Activated naive CD8-positive, alpha-beta T cell treated with anti-CD3 and anti-CD28 coated beads, Interleukin-2, amount 10 ng/mL, durations not matched to agents 7 days and 5 days (primary cell): ENCODE measurements at places on chromosomes 5 and 9. TPM values are rescaled to one million over a fixed set of nuclear protein-coding genes. Genes with fewer than 3 reads are reported as not detected.

SH3GL2 gene
- not detected for total RNA-seq

SNCAIP gene
- total RNA-seq: not detected

AGXT2 gene
- total RNA-seq: not detected

NR4A3 gene
- total RNA-seq: 1.2 TPM

FCN2 gene
- not detected for total RNA-seq

TAS2R1 gene
- total RNA-seq: not detected

ESM1 gene
- total RNA-seq: 1.1 TPM

DNA sequence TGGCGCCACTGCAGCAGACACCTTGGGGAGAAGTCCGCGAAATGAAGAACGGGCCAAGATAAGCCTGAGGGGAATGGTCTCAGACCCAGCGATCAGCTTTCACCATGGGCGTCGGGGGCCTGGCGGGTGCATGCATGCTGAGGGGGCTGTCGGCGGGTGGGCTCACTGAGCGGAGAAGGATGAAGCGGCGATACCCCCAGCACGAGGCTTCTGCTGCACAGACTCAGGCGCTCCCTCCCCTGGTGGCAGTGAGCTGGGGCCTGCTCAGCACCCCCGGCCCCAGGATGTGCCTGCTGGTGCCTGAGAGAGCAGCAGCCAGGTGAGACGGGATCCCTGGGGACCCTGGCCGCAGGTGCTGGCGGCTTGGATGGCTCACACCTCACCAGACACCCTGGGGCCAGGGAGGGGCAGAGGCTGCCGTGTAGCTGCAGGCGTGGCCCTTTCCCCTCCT is 31.2 kb downstream of the CEP72 start:
- no peaks in the 10 kb centered on the region for H3K27me3 ChIP-seq
- H3K36me3 ChIP-seq: peaks cover 13% of the 10 kb centered on the region
- no peak for DNase-seq
- H3K4me1 ChIP-seq: peaks cover 2% of the 10 kb centered on the region

DNA sequence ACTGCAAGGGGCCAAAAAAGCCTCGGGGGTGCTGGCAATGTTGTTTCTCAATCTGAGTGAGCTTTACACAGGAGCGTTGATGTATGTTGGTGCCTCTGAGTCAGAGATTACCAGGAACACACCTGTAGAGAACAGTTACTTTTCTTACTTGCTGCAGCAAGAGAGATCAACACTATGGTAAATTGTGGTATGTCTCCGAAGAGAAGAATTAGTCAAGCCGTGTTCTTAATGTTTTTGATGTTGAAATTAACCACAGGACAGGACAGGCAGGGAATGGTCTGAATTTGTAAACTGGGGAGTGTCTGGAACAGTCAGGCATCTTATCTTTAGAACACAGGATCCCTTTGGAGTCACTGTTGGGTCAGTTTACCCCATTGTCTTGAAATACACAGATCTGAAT is 285.7 kb downstream of the DNAH5 start:
- H3K27me3 ChIP-seq: no peaks in the 10 kb centered on the region
- no peak overlapping the region for H3K27ac ChIP-seq
- H3K4me3 ChIP-seq: no peak overlapping the region

- no peak for DNase-seq
- no peak overlapping the region for H3K4me3 ChIP-seq
- no peaks in the 10 kb centered on the region for H3K27me3 ChIP-seq
- H3K36me3 ChIP-seq: no peaks in the 10 kb centered on the region
Measured at GRCh38 chr9:78994471-78994870, 577.3 kb upstream of the TLE4 start.

DNA sequence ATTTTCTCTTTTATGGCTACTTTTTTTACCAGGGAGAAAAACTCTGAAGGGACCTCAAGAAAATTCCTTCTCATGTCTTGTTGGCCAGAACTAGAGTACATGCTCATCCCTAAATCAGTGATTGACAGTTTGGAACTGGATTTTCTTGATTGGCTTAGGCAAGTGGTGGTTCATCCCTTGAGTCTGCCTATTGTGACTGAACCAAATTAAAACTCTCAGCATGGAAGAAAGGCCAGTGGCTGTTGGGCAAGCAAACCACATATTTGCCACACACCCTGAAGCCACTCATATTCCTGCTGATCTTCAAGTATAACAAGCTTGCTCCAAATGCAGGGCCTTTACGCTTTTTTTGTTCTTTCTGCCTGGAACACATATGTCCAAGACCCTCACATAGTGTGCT is 7.2 kb upstream of the HOMER1 start:
- no peak overlapping the region for H3K27ac ChIP-seq
- peaks cover 4% of the 10 kb centered on the region for H3K4me1 ChIP-seq
- DNase-seq: no peak
- H3K4me3 ChIP-seq: no peak overlapping the region
- H3K27me3 ChIP-seq: no peaks in the 10 kb centered on the region
- peaks cover 9% of the 10 kb centered on the region for H3K36me3 ChIP-seq

- H3K4me3 ChIP-seq: no peak overlapping the region
- no peaks in the 10 kb centered on the region for H3K4me1 ChIP-seq
- DNase-seq: no peak
- no peak overlapping the region for H3K27ac ChIP-seq
Measured at GRCh38 chr5:63118221-63118620, 539.6 kb downstream of the LRRC70 start.

- peak overlapping the region; percentile 42 for H3K27ac ChIP-seq
- H3K27me3 ChIP-seq: peaks cover 9% of the 10 kb centered on the region
- peaks cover 5% of the 10 kb centered on the region for H3K36me3 ChIP-seq
- no peak for DNase-seq
- H3K4me3 ChIP-seq: no peak overlapping the region
Measured at GRCh38 chr5:55853818-55854217, 2.7 kb downstream of the IL31RA start.

- no peaks in the 10 kb centered on the region for H3K4me1 ChIP-seq
- peak; percentile 15 for DNase-seq
- H3K27me3 ChIP-seq: no peaks in the 10 kb centered on the region
- H3K36me3 ChIP-seq: no peaks in the 10 kb centered on the region
Measured at GRCh38 chr5:178398901-178399700, 166.5 kb upstream of the PHYKPL start.

DNA sequence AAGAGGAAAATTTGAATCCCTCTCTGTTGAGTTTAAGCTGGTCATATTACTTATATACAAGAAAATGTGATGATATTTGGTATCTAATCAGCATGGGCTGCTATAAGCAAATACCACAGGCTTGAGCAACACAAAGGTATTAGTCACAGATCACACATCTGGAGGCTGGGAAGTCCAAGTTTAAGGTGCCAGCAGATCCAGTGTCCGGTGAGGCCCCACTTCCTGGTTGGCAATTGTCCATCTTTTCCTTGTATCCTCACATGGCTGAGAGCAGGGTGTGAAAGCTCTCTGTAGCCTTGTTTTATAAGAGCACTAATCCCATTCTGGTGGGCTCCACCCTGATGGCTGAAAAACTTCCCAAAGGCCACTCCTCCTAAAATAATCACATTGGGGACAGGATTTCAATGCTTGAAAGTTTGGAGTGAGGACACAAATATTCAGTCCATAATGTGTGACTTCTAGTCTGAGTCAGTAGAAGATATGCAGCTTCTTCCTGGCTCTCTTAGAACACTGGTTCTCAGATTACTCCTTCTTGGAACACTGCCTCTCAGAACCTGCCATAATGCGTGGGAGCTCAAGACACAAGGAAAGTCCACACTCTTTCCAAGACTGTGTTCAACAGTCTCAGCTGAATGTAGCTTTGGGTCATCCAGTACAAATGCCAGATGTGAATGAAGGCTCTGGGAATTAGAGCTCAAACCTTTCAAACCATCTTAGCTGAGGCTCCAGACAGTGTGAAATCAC is 124.1 kb downstream of the PRDM9 start:
- no peak overlapping the region for H3K4me3 ChIP-seq
- H3K4me1 ChIP-seq: no peaks in the 10 kb centered on the region
- no peaks in the 10 kb centered on the region for H3K36me3 ChIP-seq
- H3K27me3 ChIP-seq: no peaks in the 10 kb centered on the region
- H3K27ac ChIP-seq: no peak overlapping the region

GRCh38 chr9:104879555-104880309 is 48.2 kb downstream of the ABCA1 start:
- no peaks in the 10 kb centered on the region for H3K36me3 ChIP-seq
- no peak overlapping the region for H3K4me3 ChIP-seq
- H3K27me3 ChIP-seq: peaks cover 2% of the 10 kb centered on the region
- no peaks in the 10 kb centered on the region for H3K4me1 ChIP-seq
- no peak for DNase-seq

GRCh38 chr5:72848474-72849428 is 32.3 kb downstream of the TNPO1 start:
- H3K36me3 ChIP-seq: peaks cover 16% of the 10 kb centered on the region
- peak overlapping the region; percentile 97 for H3K27ac ChIP-seq
- H3K4me1 ChIP-seq: peaks cover 30% of the 10 kb centered on the region
- DNase-seq: peak; percentile 74
- H3K4me3 ChIP-seq: peak overlapping the region; percentile 97

DNA sequence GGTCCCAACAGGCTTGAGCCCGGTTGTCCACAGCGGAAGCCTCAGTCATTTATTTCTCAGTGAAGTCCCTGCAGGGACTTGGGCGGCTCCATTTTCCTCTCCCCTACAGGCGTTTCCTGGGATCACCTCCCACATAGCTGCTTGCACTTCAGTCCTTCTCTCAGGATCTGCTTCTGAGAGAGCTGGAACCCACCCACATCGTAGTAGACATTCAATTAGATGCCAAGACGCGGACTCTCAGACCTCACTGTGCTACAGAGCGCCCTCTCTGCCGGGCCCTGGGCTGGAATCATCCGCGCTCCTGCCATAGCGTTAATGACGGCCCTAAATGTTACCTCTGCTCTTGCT is 54.0 kb upstream of the ROR2 start:
- H3K36me3 ChIP-seq: no peaks in the 10 kb centered on the region
- peaks cover 16% of the 10 kb centered on the region for H3K27me3 ChIP-seq
- H3K27ac ChIP-seq: no peak overlapping the region
- no peak for DNase-seq

GRCh38 chr5:14685757-14686156 is 21.2 kb downstream of the OTULIN start:
- H3K4me3 ChIP-seq: peak overlapping the region; percentile 63
- H3K4me1 ChIP-seq: peaks cover 13% of the 10 kb centered on the region
- peak overlapping the region; percentile 76 for H3K27ac ChIP-seq
- no peak for DNase-seq

GRCh38 chr9:88396836-88397577 is 8.8 kb downstream of the SPIN1 start:
- H3K27ac ChIP-seq: peak overlapping the region; percentile 14
- no peak overlapping the region for H3K4me3 ChIP-seq
- H3K36me3 ChIP-seq: peaks cover 22% of the 10 kb centered on the region
- peaks cover 18% of the 10 kb centered on the region for H3K4me1 ChIP-seq
- DNase-seq: no peak

GRCh38 chr5:15376803-15377202 is 123.2 kb upstream of the FBXL7 start:
- H3K27ac ChIP-seq: no peak overlapping the region
- H3K36me3 ChIP-seq: no peaks in the 10 kb centered on the region
- DNase-seq: no peak
- no peak overlapping the region for H3K4me3 ChIP-seq
- no peaks in the 10 kb centered on the region for H3K27me3 ChIP-seq
- no peaks in the 10 kb centered on the region for H3K4me1 ChIP-seq

GRCh38 chr5:5473226-5473625 is 50.7 kb downstream of the ICE1 start:
- no peaks in the 10 kb centered on the region for H3K4me1 ChIP-seq
- no peak overlapping the region for H3K27ac ChIP-seq
- H3K27me3 ChIP-seq: no peaks in the 10 kb centered on the region

DNA sequence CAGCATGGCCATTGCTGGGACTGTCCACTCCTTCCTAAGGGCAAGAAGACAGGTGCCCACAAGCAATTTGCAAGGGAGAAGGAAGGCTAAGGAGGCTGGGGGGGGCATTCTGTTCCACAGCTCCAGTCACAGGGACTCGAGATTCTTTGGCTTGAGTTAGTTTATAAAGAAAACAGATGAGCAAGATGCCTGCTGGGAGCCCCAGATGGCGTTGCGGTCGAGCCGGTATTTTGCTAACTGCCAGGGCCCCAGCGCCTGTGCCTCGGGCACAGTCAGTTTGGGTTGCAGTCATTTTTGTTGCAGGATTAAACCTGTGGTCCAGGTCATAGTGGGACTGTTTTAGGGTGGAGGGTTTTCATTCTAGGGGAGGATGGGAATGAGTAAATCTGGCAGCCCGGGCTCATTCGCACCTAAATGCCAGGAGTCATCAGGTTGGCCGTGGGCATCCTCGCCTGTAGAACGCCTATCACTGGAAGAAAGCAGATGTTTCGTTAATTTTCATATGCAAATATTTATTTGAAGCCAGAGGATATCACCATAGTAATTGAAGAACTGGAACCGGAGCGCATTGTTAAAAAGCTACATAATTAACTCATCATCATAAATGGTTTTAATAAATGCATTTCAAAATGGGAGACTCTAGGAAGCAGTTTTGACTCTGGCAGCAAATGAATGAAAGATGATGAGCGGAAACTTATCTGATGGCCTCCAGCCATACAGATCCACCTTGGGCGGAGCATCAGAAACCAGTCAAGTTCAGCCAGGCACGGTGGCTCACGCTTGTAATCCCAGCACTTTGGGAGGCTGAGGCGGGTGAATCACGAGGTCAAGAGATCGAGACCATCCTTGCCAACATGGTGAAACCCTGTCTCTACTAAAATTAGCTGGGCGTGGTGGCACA is 87.1 kb upstream of the FCN2 start:
- H3K4me1 ChIP-seq: no peaks in the 10 kb centered on the region
- peaks cover 7% of the 10 kb centered on the region for H3K27me3 ChIP-seq
- DNase-seq: no peak
- H3K4me3 ChIP-seq: no peak overlapping the region
- H3K36me3 ChIP-seq: no peaks in the 10 kb centered on the region

- no peak for DNase-seq
- no peaks in the 10 kb centered on the region for H3K36me3 ChIP-seq
- no peak overlapping the region for H3K27ac ChIP-seq
- no peak overlapping the region for H3K4me3 ChIP-seq
Measured at GRCh38 chr9:99411068-99411467, 189.0 kb downstream of the SEC61B start.

GRCh38 chr5:74042559-74042958 is 416.6 kb downstream of the ARHGEF28 start:
- no peak overlapping the region for H3K4me3 ChIP-seq
- H3K4me1 ChIP-seq: no peaks in the 10 kb centered on the region

DNA sequence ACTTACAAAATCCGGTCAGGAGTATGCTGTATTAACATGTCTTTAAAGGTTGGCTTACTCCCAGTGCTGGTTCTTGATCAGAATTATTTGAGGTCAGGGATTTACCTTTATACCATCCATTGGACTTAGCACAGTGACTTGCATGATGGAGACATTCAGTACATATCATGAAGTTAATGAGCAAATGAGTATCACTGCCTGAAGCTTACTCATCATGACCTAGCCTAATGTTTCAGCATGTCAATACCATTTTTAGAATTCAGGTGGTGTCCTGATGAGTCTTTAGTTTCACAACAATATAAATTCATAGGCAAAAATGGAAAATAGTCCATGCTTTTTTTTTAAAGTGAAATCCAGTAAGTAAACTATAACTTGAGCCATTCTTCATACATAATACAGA is 226.0 kb upstream of the C9orf72 start:
- H3K27ac ChIP-seq: no peak overlapping the region
- DNase-seq: no peak
- no peaks in the 10 kb centered on the region for H3K27me3 ChIP-seq
- no peak overlapping the region for H3K4me3 ChIP-seq
- no peaks in the 10 kb centered on the region for H3K36me3 ChIP-seq

GRCh38 chr5:171499611-171500010 is 80.2 kb downstream of the FGF18 start:
- DNase-seq: no peak
- H3K4me3 ChIP-seq: no peak overlapping the region
- no peaks in the 10 kb centered on the region for H3K36me3 ChIP-seq
- H3K27me3 ChIP-seq: peaks cover 3% of the 10 kb centered on the region
- H3K4me1 ChIP-seq: no peaks in the 10 kb centered on the region

GRCh38 chr5:139246394-139246793 is 47.1 kb upstream of the MATR3 start:
- no peaks in the 10 kb centered on the region for H3K36me3 ChIP-seq
- peak overlapping the region; percentile 50 for H3K27ac ChIP-seq
- peaks cover 11% of the 10 kb centered on the region for H3K4me1 ChIP-seq
